ENCODE measurements at places on chromosomes 5 and 9. TPM values are rescaled to one million over a fixed set of nuclear protein-coding genes. Genes with fewer than 3 reads are reported as not detected.

The PTTG1 gene
- total RNA-seq, result 229 TPM

The BARHL1 gene
- not detected for total RNA-seq

The PDLIM7 gene
- total RNA-seq, result 73.0 TPM

The PTPRD gene
- 58.0 TPM for total RNA-seq

The CAMK2A gene
- total RNA-seq, result not detected

The ASS1 gene
- total RNA-seq, result 98.1 TPM

The HTR4 gene
- total RNA-seq, result not detected

The FYB1 gene
- not detected for total RNA-seq

The CDC20B gene
- not detected for total RNA-seq

The C5orf22 gene
- total RNA-seq, result 30.9 TPM

The TMEM171 gene
- total RNA-seq, result 1.7 TPM

The LCP2 gene
- total RNA-seq, result 0.38 TPM

The SPINK14 gene
- total RNA-seq, result not detected

The NR6A1 gene
- 125 TPM for total RNA-seq

The RGS14 gene
- total RNA-seq, result 39.3 TPM

The OR1Q1 gene
- not detected for total RNA-seq

The MRPS2 gene
- 116 TPM for total RNA-seq

The SLIT3 gene
- total RNA-seq, result 0.59 TPM

The GPR21 gene
- 0.90 TPM for total RNA-seq

The OR2K2 gene
- not detected for total RNA-seq

The PCDHGC3 gene
- total RNA-seq, result 13.3 TPM

The EPB41L4B gene
- total RNA-seq, result 32.2 TPM

The TAF11L10 gene
- not detected for total RNA-seq

The OLFML2A gene
- total RNA-seq, result 6.4 TPM

The TLX3 gene
- 0.83 TPM for total RNA-seq

The REXO4 gene
- total RNA-seq, result 36.3 TPM

The SMIM32 gene
- 0.56 TPM for total RNA-seq

The ADAMTS12 gene
- total RNA-seq, result 12.4 TPM

The PCDHA9 gene
- total RNA-seq, result 3.3 TPM

The LECT2 gene
- not detected for total RNA-seq

The ESM1 gene
- total RNA-seq, result not detected

The SPINK7 gene
- not detected for total RNA-seq

The ECSCR gene
- total RNA-seq, result 2.2 TPM

The GADD45G gene
- total RNA-seq, result 15.8 TPM

The CER1 gene
- total RNA-seq, result 2.4 TPM

The CMBL gene
- 23.3 TPM for total RNA-seq

The SGCD gene
- not detected for total RNA-seq

The CDX1 gene
- total RNA-seq, result not detected

The HTR1A gene
- total RNA-seq, result 4.7 TPM

The ATP10B gene
- 0.08 TPM for total RNA-seq

The POC5 gene
- 25.9 TPM for total RNA-seq

The TMEM232 gene
- total RNA-seq, result 4.4 TPM

The ASTN2 gene
- total RNA-seq, result 24.6 TPM

The TBC1D13 gene
- total RNA-seq, result 19.1 TPM

The TRPM3 gene
- total RNA-seq, result 8.2 TPM

The LAMC3 gene
- 19.2 TPM for total RNA-seq

The TMOD1 gene
- 0.69 TPM for total RNA-seq

The ANKRD18B gene
- total RNA-seq, result 6.4 TPM

The MAN1B1 gene
- 39.9 TPM for total RNA-seq

The MVB12B gene
- total RNA-seq, result 4.0 TPM

The CCDC152 gene
- 13.9 TPM for total RNA-seq

The HCN1 gene
- total RNA-seq, result 7.4 TPM

The SPINK1 gene
- total RNA-seq, result not detected

The ZDHHC12 gene
- total RNA-seq, result 57.9 TPM

The BICD2 gene
- total RNA-seq, result 38.1 TPM

The SPINK5 gene
- total RNA-seq, result 4.5 TPM

The BSPRY gene
- total RNA-seq, result 7.7 TPM
